ENCODE measurements at places on chromosomes 16 and 17. TPM values are rescaled to one million over a fixed set of nuclear protein-coding genes. Genes with fewer than 3 reads are reported as not detected.

The RASD1 gene
- total RNA-seq: 66.0 TPM

The FOXN1 gene
- total RNA-seq: not detected

The PHOSPHO1 gene
- 6.4 TPM for total RNA-seq

The RNF222 gene
- not detected for total RNA-seq

The VAT1L gene
- 29.2 TPM for total RNA-seq

The DBF4B gene
- 13.0 TPM for total RNA-seq

The PRSS22 gene
- 1.2 TPM for total RNA-seq
